ENCODE measurements at places on chromosomes 2 and 18.
A peak's percentile ranks its signal among the peaks of the same experiment; 100 is the strongest.

GRCh38 chr2:15517793-15518192 lies 43.3 kb downstream of the NBAS start:
- no peak for DNase-seq

GRCh38 chr2:208708486-208708885 lies 301.9 kb downstream of the PTH2R start:
- no peak for DNase-seq

DNA sequence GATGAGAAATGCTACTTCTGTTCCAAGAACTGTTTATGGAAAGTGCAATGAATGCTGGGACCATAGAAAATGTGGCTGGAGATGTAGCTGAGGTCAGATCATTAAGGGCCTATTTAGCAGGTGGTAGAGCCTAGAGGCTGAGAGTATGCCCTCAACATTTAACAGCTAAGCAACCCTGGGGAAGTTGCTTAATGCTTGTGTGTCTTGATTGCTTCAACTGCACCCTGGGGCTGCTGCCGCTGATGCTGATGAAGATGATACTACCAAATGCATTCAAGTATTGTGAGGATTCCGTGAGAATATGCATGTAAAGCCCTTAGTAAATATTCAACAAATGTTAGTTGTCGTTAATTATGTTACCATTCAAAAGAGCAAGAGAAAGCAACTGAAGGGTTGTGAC lies 273.2 kb downstream of the BCL11A start:
- no peak for DNase-seq

DNA sequence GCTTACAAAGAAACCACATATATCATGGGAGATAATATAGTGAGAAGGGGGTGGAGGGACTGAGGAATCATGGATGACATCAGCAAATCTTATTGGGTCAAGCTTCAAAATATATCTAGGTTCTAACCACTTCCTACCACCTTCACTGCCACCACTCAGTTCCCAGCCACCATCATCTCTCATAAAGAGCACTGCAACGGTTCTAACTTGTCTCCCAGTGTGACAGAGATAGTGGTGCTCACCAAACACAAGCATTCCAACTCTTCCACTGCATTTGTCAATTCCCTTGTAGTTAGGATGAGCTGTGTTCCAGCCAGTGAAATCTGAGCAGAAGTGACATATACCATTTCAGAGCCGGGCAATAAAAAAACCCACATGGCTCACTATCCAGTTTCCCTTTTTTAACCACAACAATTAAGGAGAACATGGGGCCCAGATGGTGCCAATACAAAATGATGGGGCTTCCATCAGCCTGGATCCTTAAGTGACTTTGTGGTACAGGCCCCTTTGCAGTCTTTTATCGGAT lies 318.1 kb downstream of the NBAS start:
- DNase-seq, result no peak

GRCh38 chr2:192655916-192656315 lies 461.2 kb upstream of the TMEFF2 start:
- no peak for DNase-seq

GRCh38 chr2:134375935-134376334 lies 122.1 kb downstream of the MGAT5 start:
- no peak for DNase-seq

- no peak for DNase-seq
These were observed 403.9 kb upstream of the FANCL start for GRCh38 chr2:58645017-58645416.

- DNase-seq, result no peak
These were observed 6.7 kb upstream of the CTDSP1 start for GRCh38 chr2:218392891-218393462.

DNA sequence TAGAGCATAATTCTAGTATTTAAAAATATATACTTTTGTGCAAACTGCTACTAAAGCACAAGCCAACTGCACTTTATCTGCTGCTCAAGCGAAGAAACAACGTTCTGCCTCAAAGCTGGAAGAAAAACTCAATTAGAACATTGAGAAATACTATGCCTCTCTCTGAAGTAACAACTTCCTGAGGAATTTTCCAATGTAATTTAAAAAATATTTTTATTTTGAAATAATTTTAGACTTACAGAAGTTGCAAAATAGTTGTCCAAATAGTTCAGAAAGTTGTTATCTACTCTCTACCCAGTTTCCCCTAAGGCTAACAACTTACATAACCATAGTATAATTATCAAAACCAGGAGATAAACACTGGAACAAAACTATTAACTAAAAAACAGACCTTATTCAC lies 12.3 kb upstream of the POLI start:
- DNase-seq, result no peak

DNA sequence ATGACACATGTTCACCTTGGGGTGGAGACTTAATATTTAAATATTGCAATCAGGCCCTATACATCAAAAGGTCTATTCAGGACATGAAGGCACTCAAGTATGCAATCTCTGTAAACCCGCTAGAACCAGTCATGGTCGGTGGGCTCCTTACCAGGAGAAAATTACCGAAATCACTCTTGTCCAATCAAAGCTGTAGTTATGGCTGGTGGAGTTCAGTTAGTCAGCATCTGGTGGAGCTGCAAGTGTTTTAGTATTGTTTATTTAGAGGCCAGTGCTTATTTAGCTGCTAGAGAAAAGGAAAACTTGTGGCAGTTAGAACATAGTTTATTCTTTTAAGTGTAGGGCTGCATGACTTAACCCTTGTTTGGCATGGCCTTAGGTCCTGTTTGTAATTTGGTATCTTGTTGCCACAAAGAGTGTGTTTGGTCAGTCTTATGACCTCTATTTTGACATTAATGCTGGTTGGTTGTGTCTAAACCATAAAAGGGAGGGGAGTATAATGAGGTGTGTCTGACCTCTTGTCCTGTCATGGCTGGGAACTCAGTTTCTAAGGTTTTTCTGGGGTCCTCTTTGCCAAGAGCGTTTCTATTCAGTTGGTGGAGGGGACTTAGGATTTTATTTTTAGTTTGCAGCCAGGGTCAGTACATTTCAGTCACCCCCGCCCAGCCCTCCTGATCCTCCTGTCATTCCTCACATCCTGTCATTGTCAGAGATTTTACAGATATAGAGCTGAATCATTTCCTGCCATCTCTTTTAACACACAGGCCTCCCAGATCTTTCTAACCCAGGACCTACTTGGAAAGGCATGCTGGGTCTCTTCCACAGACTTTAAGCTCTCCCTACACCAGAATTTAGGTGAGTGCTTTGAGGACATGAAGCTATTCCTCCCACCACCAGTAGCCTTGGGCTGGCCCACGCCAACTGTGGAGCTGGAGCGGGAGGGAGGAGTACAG lies 108.1 kb downstream of the XRCC5 start:
- no peak for DNase-seq

DNA sequence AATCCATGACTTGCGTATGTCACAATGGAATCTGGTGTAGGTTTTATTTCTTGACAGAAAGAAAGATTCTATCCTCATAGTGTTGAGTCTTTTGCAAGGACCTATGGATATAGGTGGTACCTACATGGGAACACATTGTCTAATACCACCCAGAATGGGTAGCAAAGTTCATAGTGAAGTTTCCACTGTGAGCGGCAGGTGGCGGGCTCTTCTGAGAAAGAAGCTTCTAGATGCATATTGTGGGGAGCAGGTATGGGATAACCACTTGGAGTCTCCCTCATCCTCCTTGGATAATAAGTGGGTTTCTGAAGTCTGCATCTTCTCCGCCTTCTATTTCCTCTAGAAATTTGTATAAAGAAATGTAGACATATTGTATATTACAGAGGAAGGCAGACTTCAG lies 44.9 kb downstream of the LINC00305 start:
- DNase-seq, result no peak

- no peak for DNase-seq
These were observed at the start of gene ZNF804A for GRCh38 chr2:184598316-184599053. Gene ZNF804A, plus strand, starts transcription at chr2:184598529. Its CDS starts 431 bp downstream, at chr2:184598960.

GRCh38 chr2:120865656-120866055 lies 130.0 kb downstream of the GLI2 start:
- DNase-seq, result no peak

DNA sequence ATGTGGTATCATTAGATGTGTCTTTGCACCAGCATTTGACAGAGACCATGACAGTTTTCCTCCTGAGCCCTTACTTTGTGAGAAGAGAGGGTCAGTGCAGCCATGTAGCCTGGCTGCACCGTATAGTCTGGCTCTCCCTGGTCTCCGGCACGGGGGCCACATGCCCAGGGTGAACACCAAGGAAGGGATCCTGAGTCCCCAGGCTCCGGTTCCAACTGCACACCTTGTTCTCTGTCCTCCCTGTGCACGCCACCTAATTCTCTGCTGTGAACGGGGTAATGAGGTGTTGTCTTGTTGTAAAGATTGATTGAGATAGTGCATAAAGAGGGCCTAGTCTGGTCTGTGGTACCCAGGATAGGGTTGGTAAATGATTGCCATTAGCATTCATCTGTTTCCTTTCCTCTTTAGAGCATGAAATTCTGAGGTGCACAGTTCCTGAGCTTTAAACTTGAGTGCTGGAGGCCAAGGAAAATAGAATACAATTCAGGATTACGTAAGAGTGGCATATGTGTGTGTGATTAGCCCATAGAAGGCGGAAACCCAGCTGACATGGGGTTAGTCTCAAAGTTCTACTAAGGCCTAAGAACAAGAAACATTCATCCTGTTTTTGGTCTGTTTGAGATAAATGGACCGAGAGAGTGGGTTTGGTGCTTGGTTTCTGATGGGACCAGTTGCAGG lies 55.5 kb downstream of the NCK2 start:
- no peak for DNase-seq

- no peak for DNase-seq
These were observed 674 bp upstream of the SP110 start for GRCh38 chr2:230220347-230220969.

DNA sequence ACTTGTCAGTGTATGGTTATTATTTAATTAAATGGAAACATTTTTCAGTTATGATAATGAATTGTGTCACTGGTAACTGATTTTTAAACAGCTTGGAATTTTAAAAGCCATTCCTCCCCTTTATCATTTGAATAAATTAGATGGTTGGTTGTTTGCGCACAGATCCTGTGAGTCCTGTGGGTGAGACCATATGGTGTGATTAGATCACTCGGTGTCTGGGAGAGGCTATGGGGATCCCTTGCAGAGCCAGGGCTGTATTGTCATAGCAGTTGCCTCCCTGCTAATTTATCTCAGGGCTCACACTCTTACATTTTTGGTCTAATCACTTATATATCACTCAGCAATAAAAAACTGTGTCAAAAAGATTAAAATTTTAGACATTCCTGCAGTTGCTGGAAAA lies 133.5 kb downstream of the ASXL3 start:
- no peak for DNase-seq

- peak; percentile 65 for DNase-seq
These were observed 53.8 kb upstream of the RBM44 start for GRCh38 chr2:237744613-237745249.

DNA sequence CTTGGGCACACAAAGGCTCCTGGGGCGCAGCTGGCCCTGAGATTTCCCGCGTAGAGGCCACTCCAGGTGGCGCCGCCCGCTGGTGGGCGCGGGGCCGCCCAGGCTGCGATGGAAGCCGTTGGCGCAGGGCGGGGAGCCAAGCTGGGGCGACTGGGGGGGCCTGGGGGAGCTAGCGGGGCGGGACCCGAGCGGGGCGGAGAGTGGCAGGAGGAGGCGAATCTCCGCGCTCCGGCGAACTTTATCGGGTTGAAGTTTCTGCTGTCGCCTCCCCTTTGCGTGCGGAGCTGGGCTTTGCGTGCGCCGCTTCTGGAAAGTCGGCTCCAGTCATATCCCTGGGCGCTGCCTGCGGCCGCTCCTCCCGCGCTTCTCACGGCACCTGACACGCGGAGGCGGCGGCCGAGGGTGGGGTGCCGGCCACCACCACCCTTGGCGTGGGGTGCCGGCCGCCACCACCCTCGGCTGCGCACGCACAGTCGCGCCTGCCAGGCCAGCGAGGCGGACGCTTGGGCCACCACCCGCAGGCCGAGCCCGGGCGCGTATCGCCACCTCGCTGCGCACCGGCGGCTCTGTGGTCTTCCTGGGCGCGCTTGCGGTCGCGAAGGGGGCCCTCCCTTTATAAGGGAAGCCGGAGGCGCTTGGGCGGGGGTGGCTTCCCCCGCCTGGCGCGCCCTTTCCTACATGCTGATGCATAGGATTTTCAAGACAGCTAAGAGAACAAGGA lies 919 bp upstream of the CYP1B1 start:
- peak; percentile 50 for DNase-seq

GRCh38 chr2:172698041-172698863 lies 37.4 kb upstream of the RAPGEF4 start:
- no peak for DNase-seq

DNA sequence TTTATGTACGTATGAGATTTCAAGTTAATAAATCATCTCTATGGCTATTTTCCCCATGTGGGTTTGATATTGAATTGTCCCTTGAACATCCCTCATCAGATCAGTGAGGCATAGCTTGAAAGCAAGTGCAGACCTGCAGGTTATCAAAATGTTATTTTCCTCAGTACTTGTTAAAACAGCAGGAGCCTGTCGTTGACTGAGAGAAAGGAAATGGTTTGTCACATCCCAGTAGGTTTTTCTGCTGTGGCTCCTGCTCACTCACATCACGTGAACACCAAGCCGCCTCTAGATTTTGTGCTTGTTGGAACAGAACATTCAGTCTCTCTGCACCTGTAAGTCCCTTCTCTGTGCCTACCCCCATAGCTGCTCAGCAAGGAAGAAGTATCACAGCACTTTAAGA lies 340.3 kb downstream of the CELF4 start:
- no peak for DNase-seq

- DNase-seq, result no peak
These were observed 10.2 kb downstream of the NMUR1 start for GRCh38 chr2:231519975-231520555.

- DNase-seq, result no peak
These were observed 81.6 kb downstream of the PMS1 start for GRCh38 chr2:189865826-189866225.

- DNase-seq, result peak; percentile 7
These were observed 19.4 kb downstream of the RRM2 start for GRCh38 chr2:10141736-10142639.

DNA sequence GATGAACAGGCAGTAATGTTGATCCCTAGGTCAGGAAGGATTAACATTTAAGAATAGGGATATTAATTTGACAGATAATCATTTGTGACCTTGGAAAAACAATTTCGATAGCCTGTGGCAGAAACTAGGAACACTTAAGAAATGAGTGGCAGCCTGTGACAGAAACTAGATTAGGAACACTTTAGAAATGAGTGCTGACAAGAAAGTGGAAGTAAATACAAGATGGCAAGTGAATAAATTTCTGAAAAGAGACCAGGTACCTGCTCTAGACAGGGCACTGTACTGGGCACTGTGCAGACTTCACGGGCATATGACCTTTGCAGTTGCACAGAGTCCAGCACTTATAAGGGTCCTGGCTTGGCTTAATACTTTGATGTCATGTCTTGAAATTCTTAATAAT lies 5.5 kb upstream of the HNRNPA3 start:
- DNase-seq, result no peak

DNA sequence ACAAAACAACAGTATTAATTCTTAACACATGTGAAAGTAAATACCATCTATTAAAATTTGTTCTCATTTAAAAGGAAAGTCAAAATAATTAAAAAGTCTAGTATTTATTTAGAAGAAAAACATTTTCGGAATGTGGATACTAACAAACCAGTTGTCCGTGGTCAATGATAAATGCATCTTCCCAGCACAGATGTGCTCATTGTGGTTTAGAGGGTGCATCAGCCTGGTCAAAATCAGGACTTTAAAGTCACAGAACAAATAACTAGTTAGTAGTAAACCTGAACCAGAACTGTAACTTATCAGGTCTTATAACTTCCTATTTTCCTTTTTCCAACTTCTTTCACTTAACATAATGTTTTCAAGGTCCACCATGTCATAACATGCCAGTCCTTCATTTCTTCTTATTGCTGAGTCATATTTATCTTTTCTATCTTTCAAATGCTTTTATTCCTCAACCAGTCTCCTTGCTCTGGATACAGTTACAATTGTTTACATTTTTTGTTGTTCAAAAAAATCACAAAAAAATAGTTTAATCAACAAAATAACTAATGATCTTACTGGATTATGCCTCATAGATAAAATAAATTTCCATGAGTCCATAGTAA lies 55.8 kb downstream of the ID2 start:
- DNase-seq, result no peak
